ENCODE measurements at places on chromosomes 2 and 18.

GRCh38 chr2:25421289-25421688 is 79.6 kb upstream of the DNMT3A start:
- no peak for DNase-seq

- no peak for DNase-seq
Observed at GRCh38 chr2:231966886-231967285, 5.4 kb downstream of the DIS3L2 start.

DNA sequence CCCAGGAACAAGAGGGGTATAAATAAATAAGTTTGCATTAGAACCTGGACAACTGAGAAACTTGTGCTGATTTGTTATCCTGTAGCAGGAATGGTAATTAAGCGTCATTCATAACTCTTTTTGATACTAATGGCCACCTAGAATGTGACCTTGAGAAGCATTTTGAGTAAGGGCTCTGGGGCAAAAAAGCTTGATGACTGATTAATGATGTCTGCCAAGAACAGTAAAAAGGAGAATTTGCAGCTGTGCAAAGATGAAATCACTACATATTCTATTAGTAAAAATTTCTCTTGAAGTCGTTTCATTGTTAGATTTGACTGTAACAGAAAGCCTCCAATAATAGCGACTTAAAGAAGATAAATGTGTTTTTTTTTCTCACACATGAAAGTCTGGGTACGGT is 157.7 kb downstream of the PRKCE start:
- DNase-seq = no peak

DNA sequence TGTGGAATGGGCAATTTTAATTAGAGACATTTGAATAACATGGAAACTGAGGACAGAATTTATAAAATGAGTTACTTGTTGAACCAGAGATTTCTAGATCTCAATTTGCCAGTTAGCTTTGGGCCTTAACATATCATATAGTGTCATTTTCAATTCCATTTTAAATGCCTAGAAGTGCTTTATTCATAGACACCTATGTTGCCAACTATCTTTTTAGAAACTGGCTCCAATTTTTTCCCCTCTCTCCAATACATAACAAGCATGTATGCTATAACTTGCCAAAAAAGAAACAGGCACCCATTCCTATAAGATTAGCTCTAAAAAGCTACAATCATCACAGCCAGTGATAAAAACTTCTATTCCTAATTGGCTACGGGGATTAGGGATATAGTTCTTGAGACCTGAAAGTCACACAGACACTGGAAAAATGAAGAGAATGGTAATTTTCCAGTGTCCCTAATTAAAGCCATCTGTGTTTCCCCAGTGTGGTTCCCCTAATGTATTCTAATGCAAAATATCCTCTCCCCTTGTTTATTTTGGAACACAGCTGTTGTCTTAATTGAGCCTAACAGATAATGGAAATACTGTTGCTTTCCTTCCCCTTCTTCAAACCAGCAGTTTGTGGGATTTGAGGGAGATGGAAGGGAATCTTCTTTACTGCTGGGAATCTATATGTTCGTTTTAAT is 205.5 kb upstream of the FSHR start:
- no peak for DNase-seq

DNA sequence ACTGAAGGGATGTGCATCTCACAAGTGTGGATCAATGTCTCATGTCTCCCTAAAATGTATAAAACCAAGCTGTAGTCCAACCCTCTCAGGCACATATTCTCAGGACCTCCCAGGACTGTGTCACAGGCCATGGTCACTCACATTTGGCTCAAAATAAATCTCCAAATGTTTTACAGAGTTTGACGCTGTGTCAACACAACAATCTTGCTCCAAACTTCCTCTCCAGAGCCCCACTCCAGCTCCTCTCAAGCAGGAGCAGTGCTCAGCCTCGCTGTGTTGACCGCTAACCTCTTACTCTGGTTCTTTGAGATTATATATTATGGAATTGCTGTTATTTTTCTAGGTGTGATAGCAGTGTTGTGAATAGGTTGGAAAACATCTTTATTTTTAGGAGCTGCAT is 56.2 kb downstream of the CYP27C1 start:
- no peak for DNase-seq

Data from foreskin keratinocyte (primary cell).